ENCODE measurements at places on chromosomes 11 and 22.

DNA sequence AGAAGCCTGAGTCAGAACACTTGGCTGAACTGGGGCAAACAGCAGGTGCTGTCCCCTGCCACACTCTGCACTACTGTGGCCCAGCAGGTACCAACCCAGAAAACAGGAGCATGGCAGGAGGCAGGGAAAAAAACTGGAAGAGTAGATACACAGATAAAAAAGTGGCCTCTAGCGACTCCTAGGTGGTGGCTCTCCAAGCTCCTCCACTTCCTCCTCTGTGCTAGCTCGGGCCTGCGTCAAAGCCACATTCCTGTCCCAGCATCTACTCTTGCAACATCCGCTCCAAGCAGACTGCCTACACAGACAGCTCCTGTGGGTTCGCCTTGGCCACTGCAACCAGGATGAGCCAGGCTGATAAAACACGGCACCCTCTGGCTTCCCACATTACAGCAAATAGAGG is 6.9 kb downstream of the OR8B12 start:
- no peak for DNase-seq

- no peak for DNase-seq
These were observed 26.4 kb downstream of the MMP13 start for GRCh38 chr11:102929166-102929565.

DNA sequence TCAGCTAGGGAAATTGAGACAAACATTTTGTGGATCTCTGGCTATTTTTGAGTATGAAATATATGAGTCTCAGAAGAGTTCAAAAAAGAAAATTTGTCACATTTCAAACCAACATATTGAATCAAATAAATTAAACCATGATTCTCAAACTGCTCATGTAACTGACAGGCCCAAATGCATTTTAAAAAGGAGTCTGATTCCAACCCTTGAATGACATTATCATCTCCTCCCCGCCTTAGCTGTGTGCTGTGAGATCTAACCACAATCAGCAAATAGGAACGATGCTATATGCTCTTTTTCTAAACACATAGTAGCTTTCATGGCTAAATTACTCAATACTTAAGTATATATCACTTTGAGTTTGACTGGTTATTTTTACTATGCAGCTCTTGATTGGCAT is 57.1 kb downstream of the EFCAB6 start:
- DNase-seq, result no peak

- DNase-seq, result peak; percentile 83
These were observed 66.3 kb downstream of the PAK1 start for GRCh38 chr11:77407613-77408012.

GRCh38 chr11:59225017-59225416 is 12.3 kb upstream of the MPEG1 start:
- DNase-seq, result no peak

- DNase-seq, result no peak
These were observed 81.5 kb downstream of the TRMU start for GRCh38 chr22:46416891-46417580.

GRCh38 chr11:10375280-10375971 is 70.6 kb downstream of the ADM start:
- DNase-seq, result no peak

DNA sequence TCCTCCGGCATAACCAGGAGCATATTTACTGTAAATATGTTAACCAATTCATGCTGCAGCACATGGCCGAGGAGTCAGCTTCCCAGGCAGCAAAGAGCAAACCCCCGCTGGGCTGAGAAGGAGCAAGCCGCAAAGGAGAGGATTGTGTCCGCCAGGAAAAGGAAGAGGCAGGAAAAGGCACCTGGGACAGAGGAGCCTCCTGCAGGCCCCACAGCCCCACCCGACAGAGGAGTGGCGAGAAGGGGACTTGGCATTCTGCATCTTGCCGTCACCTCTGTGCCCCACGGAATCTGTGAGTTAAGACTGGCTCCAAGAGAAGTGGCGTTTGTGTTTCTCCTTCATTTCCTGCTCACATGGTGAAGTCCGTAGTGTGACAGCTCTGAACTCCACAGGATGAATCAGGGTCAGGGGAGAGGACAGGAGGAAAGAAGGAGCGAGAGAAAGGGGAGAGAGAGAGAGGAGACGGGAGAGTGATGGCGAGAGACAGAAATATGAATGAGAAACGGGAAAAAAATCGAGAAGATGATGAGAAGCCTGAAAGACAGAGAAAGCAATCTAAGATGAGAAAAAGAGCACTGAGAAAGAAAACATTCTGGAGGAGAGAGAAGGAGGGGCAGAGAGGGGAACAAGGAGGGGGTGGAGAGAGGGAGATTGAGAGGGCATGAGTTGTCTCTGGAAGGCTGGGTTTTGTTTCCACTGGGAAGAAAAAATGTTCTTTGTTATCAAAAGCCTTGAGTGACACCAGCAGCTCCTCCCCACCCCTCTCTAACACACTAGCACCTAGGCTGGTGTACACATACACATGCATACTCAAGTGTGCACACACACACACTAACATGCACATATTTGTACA is 489.6 kb downstream of the MN1 start:
- DNase-seq, result no peak

DNA sequence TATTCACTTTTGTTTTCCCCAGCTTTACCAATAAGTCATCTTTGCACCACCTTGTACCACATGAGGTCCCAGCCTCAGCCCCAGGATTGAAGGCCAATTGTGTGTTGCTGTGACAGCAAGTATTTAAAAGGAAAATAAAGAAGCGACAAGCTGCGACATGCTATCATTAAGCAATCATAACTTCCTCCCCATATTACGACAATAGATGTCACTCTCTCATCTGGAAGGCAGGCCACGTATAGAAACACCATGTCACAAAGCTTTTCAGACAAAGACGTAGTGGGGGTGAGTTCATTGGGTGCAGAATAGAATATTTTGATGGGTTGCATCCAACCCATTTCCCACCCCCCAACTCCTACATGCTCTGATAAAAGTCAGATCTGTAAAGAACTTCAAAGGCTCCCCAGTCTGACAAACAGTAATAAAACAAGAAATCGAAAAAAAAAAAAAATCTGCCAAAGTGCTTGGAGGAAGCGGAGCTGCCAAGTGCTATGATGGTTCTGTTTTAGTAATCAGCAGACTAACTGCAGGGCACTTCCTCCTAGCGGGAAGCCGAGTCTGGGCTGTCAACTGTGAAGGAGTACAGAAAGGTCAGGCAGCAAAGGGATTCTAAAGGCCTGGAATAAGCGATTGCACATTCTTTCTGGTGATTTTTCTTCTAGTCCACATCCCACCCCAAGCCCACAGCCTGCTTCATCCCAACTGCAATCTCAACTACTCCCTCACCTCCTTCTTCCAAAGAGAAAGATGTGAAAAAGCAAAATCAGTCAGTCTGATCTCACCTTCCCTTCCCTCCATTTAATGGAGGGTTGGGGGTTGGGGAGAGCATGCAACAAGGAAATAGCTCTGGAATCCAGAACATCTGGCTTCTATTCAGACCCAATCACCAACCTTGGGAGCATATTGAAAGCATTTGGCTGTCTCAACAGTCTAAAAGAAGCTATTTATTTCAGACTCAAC is 131.4 kb upstream of the UBASH3B start:
- DNase-seq, result no peak

DNA sequence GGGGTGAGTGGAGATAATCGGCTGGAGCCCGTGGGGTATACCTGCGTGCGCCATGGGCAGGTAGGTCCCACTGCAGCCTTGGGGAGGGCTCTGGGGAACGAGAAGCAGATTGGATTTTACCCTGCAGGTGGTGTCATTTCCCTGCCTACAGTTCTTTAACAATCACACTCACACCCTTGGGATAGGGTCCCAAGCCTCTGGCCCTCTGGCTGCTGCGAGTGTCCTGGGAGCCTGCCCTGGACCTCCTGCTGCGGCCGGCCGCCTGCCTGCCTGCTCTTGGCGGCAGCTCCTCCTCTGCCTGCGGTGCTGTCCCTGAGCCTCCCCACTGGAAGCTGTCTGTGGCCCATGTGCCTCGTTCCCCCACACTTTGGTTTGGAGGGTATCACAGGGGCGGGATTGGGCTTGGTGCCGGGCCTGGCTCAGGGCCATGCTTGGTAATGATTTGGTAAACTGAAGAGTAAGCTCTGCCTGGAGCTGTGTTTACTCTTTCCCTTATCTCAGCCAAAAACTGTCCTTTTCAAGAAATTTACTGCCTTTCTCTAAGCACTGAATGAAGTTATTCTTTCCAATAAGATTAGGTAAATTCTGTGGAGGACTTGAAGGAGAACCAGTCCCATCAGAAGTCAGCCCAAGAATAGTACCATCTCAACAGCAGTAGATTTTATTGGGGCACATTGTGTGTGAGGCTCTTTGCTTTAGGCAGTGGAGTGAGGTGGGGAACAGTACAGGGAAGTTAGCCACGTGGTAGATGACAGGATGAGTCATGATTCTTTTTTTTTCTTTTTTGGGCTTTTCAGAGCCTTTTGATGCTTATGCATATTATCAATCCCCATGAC is 53.7 kb downstream of the TBC1D22A start:
- DNase-seq, result no peak

- no peak for DNase-seq
These were observed 346.6 kb downstream of the BRD1 start for GRCh38 chr22:49480896-49481658.

DNA sequence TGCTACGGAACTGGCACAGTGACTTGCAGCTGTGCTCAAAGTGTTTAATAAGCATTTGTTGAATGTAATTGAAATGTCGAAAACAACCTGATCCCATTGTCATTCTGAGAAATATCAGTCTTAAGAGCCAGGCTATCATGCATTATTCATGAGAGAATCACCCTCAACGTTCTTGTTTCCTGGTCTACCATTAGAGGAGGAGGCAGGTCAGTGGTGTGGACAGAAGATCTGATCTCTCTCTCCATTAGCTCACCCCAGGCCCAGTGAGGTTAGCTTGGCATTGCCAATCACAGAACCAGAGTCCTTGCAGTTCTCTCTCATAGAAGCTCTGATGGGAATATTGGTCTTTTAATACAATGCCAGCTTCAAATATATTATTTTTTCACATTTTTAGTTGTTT is 121.1 kb upstream of the SPON1 start:
- DNase-seq, result no peak

GRCh38 chr22:19970479-19971275 is 29.1 kb upstream of the TXNRD2 start:
- peak; percentile 33 for DNase-seq

GRCh38 chr11:122628810-122629555 is 26.5 kb upstream of the UBASH3B start:
- DNase-seq, result peak; percentile 58

DNA sequence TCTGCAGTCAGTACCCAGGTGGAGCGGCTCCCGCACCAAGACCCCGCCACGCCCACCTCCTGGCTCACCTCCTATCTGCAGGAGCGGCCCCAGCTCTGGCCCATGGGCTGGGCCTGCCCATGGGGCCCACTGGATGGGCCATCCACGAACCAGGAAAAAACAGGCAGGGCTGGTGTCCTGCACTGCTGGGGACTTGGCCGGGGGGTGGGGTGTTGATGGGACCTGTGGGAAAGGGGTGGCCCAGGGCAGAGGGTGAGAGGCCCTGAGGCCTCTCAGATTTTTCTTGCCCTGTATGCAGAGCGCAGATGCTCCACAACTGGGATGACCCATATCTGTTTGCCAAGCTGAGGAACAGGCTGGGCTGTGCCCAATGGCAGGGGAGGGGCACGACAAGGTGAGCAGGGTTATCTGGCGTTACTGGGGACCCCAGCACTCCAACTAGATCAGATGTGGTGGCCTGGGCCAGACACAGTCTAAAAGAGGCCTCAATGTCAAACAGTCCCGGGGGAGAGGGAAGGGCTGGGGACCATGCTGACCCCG is 2.7 kb upstream of the PIM3 start:
- no peak for DNase-seq

DNA sequence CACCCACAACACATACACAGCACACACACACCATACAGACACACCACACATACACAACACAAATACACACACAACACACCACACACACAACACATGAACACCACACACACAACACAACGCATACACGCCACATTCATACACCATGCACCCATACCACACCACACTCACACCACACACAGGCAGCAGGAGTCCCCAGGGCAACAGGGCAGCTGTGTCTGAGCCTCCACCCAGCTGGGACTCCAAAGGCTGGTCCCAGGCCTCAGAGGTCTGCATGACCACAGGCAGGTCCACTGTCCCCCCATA is 3.3 kb upstream of the WNT7B start:
- DNase-seq, result no peak

DNA sequence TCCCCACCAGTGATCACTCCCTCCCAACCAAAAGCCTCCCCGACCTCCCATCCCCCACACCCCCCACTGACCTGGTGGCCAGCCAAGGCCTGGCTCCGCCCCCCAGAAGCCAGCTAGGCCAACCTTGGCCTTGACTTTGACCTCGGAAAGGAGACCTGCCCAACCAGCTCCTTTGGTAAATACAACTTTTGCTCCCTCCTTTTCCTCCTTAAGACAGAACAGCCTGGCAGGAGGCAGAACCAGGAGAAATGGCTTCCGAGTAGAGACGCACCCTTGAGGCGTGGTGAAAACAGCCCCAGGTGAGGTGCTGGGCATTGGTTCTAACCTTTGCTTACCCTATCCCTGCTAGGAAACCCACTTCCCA is 27.0 kb downstream of the PLEKHA7 start:
- peak; percentile 69 for DNase-seq

GRCh38 chr11:984546-984945 is 52.0 kb downstream of the MUC6 start:
- DNase-seq, result no peak

- DNase-seq, result no peak
These were observed 802 bp downstream of the TENM4 start for GRCh38 chr11:79439886-79440570.

DNA sequence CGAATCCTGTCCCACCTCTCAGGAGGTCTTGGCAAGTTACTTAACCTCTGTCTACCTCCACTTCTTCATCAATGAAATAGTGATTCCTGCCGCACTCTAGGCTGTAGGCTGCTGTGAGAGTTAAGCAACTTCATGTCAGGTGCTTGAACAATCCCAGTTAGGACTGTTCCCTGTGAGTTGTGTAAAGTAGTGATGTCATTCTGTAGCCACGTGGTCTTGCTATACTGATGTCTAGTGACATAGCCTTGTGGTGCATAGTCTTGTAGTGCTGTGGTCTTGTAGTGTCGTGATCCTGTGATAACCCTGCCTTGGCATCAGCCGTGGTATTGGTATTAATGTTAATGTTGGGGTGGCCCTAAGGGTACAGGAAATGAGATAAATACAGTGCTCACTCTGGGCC is 30.3 kb upstream of the PRR5 start:
- no peak for DNase-seq

- no peak for DNase-seq
These were observed 15.6 kb upstream of the C11orf24 start for GRCh38 chr11:68287419-68287818.

DNA sequence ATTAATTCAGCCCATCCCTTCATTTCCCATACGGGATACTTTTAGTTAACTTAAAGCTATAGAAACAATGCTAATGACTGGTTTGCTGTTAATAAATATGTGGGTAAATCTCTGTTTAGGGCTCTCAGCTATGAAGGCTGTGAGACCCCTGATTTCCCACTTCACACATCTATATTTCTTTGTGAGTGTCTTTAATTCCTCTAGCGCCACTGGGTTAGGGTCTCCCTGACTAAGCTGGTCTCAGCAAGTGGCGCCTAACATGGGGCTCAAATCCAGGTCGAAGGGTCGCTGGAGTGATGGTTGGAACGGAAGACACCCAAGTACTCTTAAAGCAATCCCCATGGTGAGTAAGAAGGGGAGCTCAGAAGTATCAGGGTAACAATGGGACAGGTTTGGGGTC is 14.4 kb upstream of the OOSP1 start:
- no peak for DNase-seq

All from LoVo (cell line).